NCI-H1694 (cell line): ENCODE measurements at places on chromosomes 5 and 9.
A peak's percentile ranks its signal among the peaks of the same experiment; 100 is the strongest.

GRCh38 chr9:95770653-95771131 is 104.8 kb upstream of the ERCC6L2 start:
- DNase-seq: no peak

- DNase-seq: no peak
Observed at GRCh38 chr5:115265220-115265619, 2.5 kb upstream of the PGGT1B start.

DNA sequence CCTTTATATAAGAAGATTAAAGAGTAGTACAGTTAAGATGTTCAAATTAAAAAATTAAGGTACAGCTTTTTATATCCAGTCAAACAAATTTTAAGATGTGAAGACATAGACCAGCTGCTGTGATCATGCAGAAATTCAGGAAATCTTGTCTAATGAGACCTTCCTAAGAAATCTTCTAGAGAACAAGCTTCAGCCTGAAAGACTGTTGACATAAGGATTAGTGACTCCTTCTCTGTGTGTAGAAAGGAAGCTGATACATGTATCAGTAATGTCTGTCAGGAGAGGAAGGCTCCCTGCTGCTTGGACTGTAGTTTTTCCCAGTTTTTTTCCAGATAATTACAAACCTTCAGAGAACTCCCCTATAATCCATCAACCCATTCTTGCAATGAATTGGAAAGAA is 75.8 kb upstream of the PCSK5 start:
- no peak for DNase-seq

- DNase-seq: no peak
Observed at GRCh38 chr9:120558454-120558853, 21.5 kb downstream of the CDK5RAP2 start.

- peak; percentile 95 for DNase-seq
Observed at GRCh38 chr5:176647030-176647842, at the start of gene TSPAN17. Gene TSPAN17 (plus strand): TSS chr5:176647484. CDS start chr5:176647616, 132 bp downstream.

- no peak for DNase-seq
Observed at GRCh38 chr5:150454492-150455229, 5.1 kb upstream of the RPS14 start.

DNA sequence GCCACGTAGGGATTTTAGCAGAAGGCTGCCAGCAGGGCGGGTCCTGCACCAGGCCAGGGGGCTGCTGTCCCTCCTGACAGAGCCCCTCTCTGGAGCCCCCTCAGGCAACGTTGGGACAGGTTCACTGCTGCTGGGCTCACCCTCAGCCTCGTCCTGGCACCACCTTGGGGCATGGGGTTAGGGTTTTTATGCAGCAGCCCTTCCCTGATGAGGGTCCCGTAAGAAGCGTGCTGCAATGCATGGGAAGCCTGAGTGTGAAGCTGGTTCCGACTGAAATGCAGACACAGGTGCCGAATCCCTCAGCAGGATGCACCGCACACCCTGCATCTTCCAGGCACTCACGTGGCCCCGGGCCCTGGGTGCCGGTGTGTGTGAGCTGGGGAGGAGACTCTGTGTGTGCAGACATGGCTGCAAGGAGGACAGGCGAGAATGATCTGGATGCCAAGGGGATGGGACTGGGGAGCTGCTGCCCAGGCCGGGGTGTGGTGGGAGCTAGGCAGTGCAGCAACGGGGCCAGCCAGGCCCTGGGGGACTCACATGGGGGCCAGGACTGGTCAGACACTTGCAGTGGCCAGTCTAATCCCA is 27.1 kb downstream of the ZDHHC11B start:
- no peak for DNase-seq

DNA sequence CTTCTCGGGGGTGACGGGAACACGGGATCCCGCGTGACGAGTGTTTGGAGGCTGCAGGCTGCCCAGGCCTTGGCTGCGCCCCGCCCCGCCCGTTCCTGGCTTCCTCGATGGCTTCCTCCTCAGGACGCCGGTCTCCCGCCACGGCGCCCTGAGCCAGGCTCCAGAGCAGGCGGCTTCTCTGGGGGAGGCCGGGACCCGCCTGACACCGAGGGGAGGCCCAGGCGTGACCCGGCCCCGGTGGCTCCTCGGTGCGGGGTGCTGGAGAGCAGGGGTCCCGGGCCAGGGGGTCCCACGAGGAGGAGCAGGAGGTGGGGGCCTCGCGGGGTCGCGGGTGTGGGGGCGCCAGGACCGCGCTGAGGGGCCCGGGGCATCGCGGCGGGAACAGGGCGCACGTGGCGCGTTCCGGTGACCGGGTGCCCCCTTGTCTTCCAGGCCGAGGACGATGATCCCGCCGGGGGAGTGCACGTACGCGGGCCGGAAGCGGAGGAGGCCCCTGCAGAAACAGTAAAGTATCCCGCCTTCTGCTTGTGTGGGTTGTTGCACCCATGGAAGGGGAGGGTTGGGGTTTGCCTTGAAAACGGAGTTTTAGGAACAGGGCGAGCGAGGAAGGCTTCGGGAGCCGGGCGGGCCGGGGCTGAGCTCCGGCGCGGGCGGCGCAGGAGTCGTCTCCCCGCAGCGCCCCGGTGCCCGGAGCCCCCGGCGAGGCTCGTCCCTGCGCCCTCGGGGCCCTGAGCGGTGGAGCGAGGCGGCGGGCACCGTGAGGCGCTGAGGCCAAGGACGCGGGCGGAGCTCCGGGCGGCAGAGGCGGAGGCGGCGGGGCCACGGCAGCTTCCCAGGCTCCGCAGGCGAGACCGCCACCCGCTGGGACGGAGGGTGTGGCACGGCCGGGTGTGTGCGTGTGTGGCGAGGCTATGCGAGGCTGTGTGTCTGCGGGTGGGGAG is 22.2 kb downstream of the AHRR start:
- DNase-seq: no peak

DNA sequence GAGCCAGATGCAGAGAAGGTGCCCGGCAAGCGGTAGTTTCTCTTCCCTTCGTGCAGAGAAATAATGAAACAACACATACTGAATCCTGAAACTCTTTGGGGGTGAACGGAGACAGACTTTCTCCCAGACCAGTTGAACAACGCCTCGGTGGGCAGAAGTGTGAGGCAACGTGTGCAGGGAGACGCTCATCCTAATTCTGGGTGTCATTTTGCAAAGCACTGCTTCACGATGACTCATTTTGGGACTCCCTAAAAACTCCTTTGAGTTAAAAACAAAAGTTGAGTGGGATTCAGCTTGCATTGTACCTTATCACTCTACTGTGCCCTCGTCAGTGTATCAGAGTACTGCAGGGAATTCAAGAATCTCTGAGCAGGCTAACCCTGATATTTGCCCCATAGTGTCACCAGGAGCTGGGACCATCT is 3.5 kb upstream of the NEK6 start:
- DNase-seq: no peak

- no peak for DNase-seq
Observed at GRCh38 chr9:34079181-34079580, 30.5 kb upstream of the UBAP2 start.

DNA sequence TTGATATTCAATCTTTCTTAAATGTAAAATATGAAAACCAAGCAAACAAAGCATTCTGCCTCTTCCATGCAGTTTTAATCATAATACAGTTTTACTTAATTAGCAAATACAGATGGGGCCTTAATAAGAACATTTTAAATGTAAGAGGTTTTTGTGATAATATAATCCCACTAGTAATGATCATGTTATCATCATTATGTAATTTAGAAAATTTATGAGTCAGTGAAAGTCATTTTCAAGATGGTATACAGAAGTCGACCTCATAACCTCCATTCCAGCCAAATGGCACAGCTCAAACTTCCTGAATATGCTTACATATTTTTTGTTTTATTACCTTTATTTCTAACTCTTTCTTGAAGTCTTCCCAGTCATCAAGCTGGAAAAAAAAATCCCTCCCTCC is 102.2 kb upstream of the GNA14 start:
- no peak for DNase-seq

DNA sequence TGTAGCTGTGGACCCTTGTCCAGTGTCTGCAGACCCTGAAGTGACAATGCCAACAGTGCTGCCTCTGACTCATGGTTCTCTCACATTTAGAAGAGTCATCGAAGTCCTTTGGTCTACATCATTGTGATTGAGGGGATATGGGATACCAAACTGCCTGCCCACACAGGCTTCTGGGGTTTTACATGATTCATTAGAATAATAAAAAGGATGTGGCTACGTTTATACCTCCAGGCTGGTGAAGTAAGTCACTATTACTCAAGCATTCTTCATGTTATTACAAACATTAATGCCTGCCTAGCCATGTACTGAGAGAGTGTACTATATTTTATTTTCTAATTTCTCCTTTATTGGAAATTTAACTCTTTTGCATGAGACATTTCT is 365.7 kb downstream of the SPATA31D1 start:
- no peak for DNase-seq

- DNase-seq: no peak
Observed at GRCh38 chr5:16464231-16464630, 1.4 kb downstream of the ZNF622 start.

DNA sequence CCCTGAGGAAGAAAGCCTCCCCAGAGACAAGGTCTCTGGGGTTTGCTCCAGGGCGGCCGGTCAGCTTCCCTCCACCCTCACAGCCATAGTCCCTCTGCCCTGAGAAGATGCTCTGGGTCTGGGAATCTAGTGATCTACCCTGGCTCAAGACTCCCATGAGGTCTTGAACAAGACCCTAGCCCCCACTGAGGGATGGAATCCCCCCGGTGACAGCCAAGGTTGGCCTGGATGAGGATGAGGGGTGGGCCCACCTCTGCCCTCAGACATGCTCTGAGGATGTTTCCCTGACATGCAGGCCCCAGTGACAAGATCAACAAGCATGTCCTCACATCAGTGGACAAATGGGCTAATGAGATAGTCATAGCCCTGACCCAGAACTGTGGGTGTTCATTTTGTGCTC is 138.6 kb downstream of the C5orf15 start:
- DNase-seq: no peak

DNA sequence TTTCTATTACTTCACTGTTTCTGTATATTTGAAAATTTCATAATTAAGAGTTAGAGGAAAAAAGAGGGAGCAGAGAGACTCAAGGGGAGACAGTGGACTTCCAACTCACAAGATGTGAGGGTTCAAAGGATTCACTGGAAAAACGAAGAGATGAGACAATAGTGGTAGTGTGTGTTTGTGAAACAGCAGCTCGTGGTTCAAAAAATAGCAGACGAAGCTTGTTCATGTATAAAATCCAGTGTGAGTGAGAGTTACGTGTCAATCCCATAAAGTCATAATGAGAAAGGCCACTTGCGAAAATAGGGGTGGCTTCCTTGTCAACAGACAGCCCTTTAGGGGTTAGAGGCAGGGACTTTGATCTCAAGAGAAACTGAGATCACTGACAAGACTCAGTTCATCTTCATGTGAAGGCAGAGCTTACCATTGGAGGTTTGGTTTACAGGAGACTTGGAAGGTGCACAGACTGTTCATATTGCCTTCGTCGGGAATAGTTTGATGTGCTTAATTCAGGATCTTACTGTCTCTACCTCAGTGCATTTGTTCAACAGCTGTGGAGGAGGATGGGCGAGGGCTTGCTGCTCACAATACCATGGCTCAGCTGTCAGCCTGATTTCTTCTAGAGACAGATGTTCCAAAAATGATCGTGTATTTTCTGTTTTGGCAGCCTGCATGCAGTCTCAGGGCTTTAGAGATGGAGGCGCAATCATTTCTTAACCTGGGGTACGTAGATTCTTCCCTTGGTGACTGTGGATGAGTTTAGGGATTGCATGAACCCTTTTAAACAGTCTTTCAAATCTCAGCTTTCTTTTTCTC is 105.7 kb upstream of the KLF9 start:
- peak; percentile 74 for DNase-seq

DNA sequence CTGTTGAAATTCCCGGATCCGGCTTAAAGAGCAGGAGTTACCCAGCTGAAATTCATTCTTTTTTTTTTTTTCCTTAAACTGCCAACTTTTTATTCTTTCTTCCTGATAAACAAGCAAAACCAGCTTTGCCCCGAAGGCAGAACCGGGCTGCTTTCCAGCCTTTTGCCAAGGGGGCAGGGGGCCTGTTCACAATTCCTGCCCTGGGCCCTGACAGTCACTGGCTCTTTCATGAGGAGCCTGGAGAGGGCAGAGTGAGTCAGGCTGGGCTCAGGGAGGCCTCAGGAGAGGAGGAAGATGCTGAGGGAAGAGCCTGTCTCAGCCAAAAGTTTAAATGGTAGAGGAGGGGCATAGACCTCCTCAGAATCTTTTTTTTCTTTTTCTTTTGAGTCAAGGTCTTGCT is 4.8 kb downstream of the GLIPR2 start:
- DNase-seq: no peak

GRCh38 chr5:31291323-31291854 is 97.9 kb downstream of the CDH6 start:
- peak; percentile 10 for DNase-seq

- DNase-seq: peak; percentile 69
Observed at GRCh38 chr5:133203317-133204305, 151.8 kb downstream of the HSPA4 start.

- no peak for DNase-seq
Observed at GRCh38 chr9:112081918-112082729, 93.0 kb downstream of the SUSD1 start.

DNA sequence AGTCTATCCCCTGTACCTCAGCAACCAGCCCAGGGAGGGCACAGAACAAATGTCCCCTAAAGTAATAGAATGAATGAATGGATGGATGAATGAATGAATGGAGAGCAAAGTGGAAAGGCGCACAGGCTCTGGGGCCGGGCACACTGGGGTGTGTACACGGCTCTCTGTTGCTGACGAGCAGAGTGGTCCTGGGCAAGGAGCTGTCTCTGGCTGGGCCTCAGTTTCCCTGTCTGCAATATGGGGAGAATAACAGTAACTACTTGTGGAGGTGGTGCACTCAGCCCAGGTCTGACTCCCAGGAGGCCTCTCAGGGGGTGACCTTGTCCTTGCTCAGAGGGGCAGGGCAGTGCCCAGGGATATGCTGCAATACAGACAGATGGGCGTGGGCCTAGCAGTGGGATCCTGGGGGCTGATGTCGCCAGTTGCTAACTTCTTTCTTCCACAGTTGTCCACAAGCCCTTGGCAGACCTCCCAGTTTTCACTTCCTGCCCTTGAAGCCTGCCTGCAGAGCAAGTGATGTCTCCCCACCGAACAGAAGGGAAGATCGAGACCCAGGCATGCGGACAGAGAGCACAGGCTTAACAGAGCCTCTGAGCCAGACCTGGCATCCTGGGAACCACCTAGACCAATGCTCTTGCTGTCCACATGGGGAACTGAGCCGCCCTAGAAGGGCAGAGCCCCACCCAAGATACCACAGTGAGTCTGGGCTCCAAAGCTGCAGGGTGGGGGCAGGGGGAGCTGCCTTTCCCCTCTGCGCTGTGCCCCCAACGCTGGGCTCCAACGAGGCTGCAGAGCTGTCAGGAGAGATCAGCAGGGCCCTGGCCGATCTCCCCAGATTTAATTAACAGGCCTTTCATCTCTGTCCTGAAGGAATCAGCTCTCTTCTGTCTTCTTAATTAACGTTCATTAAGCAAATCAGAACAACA is 13.6 kb upstream of the LAMC3 start:
- DNase-seq: no peak

GRCh38 chr9:109418827-109419226 is 79.3 kb downstream of the PTPN3 start:
- DNase-seq: no peak
